Occipital lobe (tissue), 3 donors: ENCODE measurements at places on chromosomes 6 and 20.

- no peak for DNase-seq
These were observed 11.5 kb upstream of the NFATC2 start for GRCh38 chr20:51553897-51554486.

GRCh38 chr20:42635699-42636411 lies 553.9 kb downstream of the PTPRT start:
- no peak for DNase-seq

GRCh38 chr6:125759959-125760457 lies 10.6 kb downstream of the HEY2 start:
- DNase-seq, result no peak

DNA sequence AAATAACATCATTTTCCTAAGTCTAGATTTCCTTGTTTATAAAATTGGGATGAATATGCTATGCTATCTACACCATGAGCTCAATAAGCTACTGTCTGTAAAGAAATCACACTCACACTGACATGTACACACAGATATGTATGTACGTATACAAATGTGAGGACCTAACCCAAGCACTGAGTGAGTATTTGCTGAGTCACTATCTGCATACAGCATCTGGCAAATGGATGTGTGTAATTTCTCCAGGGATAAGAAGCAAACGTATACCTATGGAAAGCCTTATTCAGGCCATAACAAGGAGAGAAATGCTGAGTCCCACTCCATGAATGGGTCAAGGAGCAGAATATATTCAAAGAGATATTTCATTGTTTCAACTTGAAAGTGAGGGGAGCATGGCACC lies 153.9 kb downstream of the LPA start:
- no peak for DNase-seq

DNA sequence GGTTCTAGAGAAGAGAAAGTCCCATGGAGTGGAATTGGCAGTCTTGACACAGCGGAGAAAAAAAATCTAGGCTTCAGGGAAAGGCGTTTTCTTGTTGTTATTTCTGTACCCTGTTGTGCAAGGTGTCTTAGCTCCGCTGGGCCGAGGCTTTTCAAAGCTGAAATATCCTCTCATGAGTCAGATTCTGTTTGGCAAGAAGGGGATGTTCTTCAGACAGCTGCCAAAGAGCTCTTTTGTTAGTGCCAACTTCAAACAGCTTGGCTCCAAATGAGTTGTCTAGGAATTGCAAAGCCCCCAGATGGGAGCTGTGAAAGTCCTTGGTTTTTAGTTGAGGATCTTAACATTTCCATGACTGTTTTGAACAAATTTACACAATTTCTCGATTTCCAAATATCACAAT lies 45.6 kb downstream of the LRRN4 start:
- peak; percentile 37 for DNase-seq

- DNase-seq, result no peak
These were observed 19.1 kb downstream of the GCNT2 start for GRCh38 chr6:10540073-10540746.

- no peak for DNase-seq
These were observed 17.5 kb downstream of the TMEM244 start for GRCh38 chr6:129843573-129843972.
